ENCODE measurements at places on chromosomes 2 and 18.

DNA sequence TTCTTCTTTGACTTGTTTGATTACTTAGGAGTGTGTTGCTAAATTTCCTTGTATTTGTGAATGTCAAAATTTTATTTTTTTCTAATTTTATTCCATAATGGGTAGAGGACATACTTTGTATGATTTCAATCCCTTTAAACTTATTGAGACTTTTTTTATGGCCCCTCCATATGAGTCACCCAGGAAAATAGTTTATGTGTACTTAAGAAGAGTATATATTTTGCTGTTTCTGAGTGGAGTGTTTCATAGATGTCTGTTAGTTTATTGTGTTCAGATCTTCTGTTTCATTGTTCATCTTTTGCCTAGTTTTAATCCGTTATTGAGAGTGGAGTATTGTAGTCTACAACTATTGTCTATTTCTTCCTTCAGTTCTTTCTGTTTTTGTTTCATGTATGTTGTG, 81.9 kb downstream of the EPB41L5 start:
- DNase-seq = no peak

DNA sequence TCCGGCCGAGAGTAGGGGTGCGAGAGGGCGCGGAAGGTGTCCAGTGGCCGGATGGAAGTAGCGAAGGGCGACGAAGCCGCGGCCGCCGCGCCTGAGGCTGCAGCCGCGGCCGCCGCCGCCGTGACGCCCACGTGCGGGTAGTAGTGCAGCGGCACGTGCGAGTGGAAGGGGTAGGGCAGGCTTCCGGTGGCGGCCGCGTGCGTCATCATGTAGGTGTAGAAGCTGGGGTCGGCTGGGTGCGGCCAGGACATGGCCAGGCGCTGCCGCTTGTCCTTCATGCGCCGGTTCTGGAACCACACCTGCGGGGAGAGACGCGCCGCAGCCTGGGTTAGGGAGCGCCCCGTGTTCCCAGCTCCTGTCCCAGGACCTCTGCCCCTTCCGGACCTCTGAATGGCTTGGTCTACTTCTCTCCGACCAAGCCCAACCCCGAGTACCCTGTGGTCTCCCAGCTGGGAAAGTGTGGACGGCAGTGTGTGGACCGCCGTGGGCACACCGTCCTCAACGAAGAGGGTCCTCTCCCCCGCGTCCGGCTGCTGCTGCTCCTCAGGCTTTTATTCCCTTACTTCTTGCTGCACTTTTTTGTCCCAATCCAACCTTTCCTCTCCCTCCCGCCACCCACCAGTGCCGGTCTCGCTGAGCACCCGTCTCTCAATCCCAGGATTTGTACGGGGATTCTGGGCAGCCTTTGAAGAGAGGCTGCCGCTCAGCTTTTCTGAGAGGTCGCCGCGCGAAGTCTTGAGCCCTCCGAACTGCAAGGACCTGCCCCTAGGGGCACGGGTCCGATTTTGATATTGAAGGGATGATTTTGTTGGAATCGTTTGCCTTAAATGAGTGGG, 3.0 kb downstream of the EVX2 start:
- DNase-seq = no peak

GRCh38 chr2:23092831-23093230, 292.1 kb upstream of the KLHL29 start:
- no peak for DNase-seq

- DNase-seq = no peak
Measured at GRCh38 chr2:30664761-30665358, 142.4 kb downstream of the CAPN13 start.

DNA sequence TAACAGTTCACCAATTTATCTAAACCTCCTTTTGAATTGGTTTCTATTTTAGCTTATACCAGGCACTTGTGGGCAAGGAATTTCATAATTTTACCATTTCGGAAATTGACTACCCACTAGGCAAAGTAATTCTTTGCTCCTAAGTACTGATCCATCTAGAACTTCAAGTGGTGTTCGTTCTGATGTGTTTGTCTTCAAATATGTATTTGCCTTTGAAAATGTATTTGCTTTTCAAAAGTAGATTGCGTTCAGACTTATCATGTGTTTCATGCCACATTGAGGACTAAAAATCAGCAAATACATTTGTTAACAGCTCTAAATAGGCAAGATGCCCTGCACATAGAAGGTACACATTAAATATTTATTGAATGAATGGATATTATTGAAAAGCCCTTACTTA, 26.7 kb downstream of the IFIH1 start:
- no peak for DNase-seq

GRCh38 chr2:140276661-140277060, 1496.5 kb upstream of the NXPH2 start:
- no peak for DNase-seq

GRCh38 chr2:203097735-203098134, 83.1 kb downstream of the NBEAL1 start:
- DNase-seq = no peak

DNA sequence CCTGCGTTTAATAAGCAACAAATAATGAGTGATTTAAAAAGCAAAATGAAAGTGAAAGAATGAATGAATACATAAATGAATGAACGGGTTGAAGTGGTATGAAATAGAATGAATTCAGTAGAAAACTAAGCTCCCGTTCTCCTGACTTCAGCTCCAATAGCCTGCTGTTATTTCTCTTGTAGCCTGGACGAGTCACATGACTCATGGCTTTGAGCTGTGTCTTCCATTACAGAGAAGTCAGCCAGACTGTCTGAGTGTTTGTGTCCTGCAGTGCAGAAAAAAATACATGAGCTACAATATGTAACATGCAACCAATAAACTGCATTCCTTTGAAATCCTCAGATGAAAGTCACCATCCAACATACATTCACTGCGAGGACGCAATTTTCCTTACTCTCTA, 21.2 kb downstream of the SCG2 start:
- DNase-seq = peak; percentile 42

DNA sequence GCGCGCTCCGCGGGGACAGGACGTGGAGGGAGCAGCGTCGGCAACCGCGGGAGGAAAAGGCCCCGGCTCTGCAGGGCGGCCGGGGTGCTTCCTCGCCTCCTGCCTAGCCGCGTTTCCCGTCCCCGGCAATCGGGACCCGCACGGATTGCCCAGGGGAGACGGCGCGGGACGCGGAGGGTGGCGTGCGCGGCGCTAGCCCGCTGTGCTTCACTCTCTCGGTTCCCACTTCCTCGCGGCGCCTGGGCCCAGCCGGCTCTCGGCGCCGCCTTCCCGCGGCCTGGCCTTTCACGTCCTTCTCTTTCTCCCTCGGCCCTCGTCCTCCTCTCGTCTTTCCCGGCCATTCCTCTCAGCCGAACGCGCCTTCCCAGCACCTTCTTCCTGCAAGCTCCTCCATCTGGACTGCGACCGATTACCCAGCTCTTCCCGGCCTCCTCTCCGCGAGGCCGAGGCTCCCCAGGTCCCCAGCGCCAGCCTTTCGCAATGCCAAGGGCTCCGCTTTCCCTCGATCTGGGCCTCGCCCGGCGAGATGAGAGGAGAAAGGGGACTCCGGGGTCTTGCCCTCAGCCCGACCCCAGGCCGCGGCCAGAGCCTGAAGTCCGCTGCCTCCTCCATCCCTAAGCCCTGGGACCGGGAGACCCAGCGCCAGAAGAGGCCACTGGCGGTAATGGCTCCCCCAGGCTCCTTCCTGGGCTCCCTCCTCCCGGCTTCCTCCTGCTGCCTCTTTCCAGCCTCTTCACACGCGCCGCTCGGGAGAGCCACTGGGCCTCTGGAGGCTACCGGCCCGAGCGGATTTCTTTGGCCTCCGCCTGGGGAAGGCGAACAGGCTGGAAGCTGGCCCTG, 34.3 kb upstream of the ATP6V1B1 start:
- peak; percentile 50 for DNase-seq

DNA sequence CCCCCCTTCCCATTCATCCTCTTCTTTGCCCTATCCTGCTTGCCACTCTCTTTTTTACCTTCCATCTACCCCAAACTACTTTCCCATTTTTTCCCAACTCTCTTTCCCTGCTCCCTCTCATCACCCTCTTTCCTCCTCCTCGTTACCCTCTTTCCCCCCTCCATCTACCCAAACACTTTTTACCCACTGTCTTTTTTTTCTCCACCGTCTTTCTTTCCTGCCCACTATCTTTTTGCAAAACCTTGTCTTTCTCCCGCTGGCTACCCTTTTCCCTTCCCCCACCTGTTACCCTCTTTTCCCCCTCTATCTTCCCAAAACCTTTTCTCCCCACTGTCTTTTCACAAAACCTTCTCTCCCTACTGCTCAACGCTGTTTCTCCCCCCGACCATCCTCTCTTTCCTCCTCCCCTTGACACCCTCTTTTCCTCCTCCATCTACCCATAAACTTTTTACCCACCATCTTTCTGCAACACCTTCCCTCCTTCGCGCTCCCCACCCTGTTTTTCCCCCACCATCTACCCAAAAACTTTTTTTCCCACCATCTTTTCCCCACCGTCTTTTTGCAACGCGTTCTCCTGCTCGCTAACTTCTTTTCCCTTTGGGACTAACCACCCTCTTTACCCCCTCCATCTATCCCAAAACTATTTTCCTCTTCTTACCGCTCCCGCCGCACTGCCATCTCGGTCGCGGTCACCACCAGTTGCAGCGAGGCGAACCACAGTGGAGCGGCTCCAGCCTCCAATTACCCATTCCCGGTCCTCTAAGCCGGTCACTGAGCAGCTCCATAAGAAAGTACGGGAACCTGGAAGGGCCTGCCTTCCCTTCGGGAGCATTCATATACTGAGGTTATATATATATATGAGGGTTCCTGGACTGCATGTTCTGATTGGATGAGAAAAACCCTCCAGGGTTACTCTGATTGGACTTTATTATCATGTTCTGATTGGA, 15.0 kb downstream of the CCDC74A start:
- DNase-seq = peak; percentile 95

DNA sequence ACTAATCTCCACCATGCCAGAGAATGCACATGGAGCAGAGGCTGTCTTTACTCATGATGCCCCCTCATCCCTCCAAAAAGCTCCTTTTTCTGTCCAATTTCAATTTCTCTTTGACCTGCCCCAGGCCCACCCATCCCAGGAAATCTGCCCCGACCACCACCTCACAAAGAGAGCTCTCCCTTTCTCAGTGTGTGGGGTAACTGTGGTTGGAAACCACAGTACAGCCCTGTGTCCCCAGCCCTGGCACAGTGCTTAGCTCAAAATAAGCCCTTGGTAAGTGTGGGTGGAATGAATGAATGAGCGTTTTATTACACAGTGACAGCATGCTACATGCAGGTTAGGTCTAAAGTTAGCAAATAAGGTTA, 43.7 kb upstream of the CAB39 start:
- no peak for DNase-seq

DNA sequence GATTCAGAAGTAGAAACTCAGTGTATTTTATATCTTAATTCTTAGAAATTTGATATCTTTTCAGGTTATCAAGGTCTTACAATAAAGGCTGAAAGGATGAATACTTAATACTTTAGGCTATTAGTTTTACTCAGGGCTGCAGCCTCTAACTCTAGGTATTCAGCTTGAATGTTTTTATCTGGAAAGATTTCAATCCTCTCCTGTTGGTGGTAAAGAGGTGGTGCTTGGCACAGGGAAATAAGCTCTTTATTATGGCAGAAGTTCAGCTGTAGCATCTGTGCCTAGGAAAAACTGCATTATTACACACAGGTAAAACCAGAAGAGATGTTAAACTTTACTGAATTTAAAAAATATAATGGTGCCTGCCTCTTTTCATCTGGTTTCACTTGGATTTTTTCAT, 11.1 kb downstream of the ACVR2A start:
- no peak for DNase-seq

- no peak for DNase-seq
Measured at GRCh38 chr2:207123335-207123744, 42.4 kb downstream of the KLF7 start.

GRCh38 chr18:5556310-5556974, 12.6 kb upstream of the EPB41L3 start:
- no peak for DNase-seq

- no peak for DNase-seq
Measured at GRCh38 chr2:191994749-191995148, 147.9 kb upstream of the CAVIN2 start.

DNA sequence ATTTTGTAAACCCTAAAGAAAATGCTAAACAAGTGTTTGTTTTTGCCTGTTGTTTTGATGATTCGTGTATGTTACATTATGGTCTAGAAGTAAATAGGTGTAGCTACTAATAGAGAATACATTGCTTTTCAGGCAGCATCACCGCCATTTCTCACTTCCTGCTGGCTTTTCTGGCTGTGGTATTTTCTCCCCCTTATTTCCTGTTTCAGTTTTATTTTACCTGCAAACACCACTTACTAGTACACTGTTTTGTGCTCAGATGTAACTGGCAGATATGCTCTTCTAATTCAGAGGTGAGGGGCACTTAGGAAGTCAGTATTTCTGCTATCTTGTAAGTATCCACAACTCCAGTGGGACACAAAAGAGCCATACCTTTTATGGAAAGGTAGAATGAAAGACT, 38.1 kb upstream of the SLC3A1 start:
- DNase-seq = no peak

GRCh38 chr2:108922141-108922915, 66.7 kb downstream of the EDAR start:
- DNase-seq = no peak

DNA sequence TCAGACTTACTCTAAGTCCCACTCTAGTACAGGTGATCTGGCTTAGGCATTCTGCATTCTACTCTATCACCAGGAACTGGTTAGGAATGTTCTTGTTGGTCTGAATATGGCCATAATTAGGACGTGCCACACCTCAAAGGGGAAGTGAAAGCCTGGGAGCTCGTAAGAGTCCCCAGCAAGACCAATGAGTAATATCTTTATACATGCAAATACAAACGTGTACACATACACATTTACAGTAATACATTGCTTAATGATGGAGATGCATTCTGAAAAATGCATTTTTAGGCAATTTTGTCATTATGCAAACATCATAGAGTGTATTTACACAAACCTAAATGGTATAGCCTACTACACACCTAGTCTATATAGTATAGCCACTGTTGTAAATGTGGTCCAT, 19.5 kb upstream of the ERCC3 start:
- no peak for DNase-seq

GRCh38 chr18:22057908-22058527, 111.4 kb upstream of the GATA6 start:
- no peak for DNase-seq

DNA sequence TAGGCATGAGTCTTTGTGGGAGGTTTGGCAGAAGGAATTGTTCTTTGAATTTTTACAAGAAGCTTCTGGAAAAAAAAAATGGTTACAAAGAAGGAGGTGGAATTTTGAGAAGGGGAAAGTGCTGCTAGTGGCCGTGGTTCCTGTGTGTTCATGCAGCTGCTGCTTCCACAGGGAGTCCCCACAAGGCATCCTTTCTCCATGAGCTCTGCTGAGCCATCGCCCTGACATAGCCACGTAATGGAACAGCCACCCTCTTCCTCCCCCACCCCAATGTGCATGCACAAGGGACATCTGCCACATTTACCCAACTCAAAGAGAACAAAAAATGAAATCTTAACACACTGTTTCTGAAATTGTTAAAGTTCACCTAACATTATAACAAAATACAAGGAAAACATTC, 529.7 kb downstream of the SATB2 start:
- no peak for DNase-seq

- no peak for DNase-seq
Measured at GRCh38 chr2:141048951-141049350, 1081.9 kb downstream of the LRP1B start.

- DNase-seq = no peak
Measured at GRCh38 chr2:128812183-128812940, 493.7 kb upstream of the HS6ST1 start.

Data from NCI-H510A treated with DMSO at 0.1 percent for 48 hours (cell line).